NCI-H524 treated with DMSO at 0.1 percent for 48 hours (cell line): ENCODE measurements at places on chromosomes 3 and 15.

GRCh38 chr3:155869691-155870090 is 759 bp upstream of the GMPS start:
- no peak for DNase-seq

GRCh38 chr15:94924057-94924456 is 692.7 kb downstream of the MCTP2 start:
- DNase-seq: no peak

DNA sequence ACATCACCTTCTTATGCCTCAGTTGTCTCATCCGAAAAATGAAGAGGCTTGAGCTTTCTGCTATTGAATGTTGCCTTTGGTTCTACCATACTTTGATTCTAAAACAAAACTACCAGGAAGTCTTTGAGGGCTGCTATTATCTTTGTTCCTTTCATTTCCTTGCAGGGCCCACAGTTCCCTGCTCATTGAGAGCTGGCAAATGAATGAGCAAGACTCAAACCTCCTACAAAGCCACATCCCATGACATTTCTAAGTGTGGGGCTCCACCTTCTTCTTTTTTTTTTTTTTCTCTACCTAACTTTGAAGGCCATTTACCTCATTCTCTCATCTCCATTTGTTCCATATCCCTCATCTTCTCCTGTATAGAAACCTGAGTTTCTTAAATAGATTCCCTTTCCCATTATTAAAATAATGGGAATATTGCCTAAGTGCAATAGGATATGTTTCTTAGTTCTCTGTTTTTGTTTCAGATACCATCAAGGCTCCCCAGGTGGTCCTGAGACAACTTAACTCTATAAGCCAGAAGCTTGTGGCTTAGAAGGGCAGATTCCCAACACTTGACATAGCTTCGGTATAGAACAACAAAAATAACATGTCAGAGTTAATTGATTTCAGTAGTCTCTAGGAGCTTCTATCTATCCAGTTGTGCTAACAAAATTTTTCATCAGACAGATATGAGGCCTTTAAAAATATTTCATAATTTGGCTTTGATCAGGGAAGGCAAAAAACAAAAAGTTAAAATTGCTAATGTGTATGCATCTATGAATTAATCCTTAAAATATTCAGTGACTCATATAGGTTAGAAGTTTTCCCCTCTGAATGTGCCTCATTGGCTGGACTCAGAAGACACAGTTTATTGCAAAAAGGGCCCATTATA is 951.6 kb downstream of the TUSC7 start:
- no peak for DNase-seq

GRCh38 chr3:194995334-194995733 is 275.6 kb downstream of the XXYLT1 start:
- no peak for DNase-seq

- no peak for DNase-seq
Measured at GRCh38 chr15:36177590-36178302, 401.7 kb upstream of the CDIN1 start.

DNA sequence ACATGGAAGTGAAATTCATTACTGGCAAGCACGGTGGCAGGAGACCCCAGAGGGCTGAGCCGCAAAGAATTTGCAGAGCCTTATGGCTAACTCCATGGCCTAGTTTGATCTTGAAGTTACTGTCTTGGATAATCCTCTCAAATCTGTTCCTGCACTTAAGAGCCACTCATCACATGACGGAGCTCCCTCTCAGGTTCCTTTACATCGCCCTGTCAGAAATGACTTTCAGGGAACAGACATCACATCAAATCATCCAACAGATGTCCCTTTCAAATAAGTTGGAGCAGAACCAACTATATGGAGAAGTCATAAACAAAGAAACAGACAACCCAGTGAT is 328.8 kb upstream of the THBS1 start:
- peak; percentile 99 for DNase-seq

GRCh38 chr3:55107187-55107586 is 179.3 kb upstream of the LRTM1 start:
- DNase-seq: no peak
